ENCODE measurements at places on chromosomes 7 and 10.

DNA sequence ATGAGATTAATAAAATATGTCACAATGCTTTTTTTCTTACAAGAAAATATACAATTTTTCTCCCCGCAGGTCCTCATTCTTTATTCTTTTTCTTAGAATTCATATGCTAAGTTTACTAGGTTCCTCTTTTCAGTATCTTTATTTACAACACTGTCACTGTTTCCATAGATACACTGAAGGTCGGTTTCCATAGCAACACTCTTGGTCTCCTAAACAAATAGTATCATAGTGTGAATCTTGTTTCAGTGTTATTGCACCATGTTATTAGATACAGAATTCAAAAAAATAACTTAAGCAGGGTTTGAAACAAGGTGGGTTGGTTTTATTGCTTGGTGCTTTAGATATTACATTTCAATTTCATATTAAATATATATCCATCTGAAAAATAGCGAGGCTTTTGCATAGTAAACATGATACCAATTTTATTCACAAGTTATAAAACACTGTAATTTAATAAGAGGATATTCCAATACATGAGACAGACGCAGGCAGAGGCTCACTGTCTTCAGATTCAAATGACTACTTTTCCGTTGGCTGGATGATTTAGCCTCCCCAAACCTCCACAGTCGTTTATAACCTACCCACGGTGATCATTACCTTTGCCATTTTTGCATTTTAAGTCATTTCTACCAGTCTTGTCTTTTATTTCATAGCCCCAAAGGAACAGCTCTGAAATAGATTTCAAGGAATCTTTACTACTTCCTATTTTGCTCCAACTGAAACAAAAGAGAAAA is 88.9 kb upstream of the KLF6 start:
- DNase-seq: peak; percentile 84

- peak; percentile 38 for DNase-seq
Measured at GRCh38 chr10:102230861-102231356, 4.8 kb downstream of the ELOVL3 start.

GRCh38 chr7:24800667-24801066 is 43.4 kb upstream of the GSDME start:
- no peak for DNase-seq

GRCh38 chr10:72709041-72709440 is 17.1 kb downstream of the MCU start:
- DNase-seq: peak; percentile 83

DNA sequence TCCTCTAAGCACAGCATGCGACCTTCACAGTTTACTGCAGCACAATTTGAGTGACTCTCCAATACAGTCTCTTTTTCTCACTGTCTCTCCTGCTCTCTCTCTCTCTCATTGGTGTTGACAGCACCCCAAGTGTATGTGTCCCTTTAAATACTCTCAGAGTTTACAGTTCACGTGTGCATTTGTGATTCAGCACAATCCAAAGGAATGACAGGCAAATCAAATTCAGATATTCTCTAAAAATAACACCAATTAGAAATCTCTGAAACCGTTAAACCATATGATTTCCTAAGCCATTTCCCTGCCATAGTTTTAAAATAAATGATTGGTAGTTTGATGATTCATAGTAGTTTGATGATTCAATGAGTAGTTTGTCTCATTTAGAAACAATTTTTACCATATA is 104.0 kb upstream of the GAD2 start:
- no peak for DNase-seq

- DNase-seq: peak; percentile 93
Measured at GRCh38 chr10:60964257-60965235, 20.6 kb upstream of the RHOBTB1 start.

DNA sequence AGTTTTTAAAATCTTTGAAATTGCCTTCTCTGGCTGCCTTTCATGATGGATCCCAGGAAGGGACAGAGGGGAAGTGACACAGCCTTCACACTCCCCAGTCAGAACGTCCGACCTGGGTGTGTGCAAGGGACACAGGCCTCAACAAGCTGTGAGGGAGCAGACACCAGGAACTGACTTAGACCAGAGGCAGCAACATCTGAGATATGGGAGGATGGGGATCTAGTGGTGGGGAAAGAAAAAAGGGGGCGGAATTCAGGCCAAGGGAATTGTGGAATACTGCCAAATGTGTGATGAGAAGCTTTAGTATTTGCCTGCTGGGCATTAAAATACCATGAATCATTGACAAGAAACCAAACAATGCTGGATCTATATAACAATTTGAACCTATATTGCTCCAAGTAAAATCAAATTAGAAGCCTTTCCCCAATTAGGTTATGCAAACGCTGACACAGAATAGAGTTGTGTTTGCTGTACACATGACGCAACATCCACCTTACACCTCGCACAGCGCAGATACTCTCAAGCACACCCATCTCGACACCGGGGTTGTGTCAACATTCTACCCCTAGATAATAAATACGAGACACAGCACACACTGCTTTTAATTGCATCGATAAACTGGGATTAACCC is 17.2 kb upstream of the MNX1 start:
- no peak for DNase-seq
